Non-pigmented ciliary epithelial cell (primary cell): ENCODE measurements at places on chromosomes 2 and 18.
A peak's percentile ranks its signal among the peaks of the same experiment; 100 is the strongest.

GRCh38 chr2:191439481-191439880 is 194.3 kb downstream of the MYO1B start:
- no peak for DNase-seq

GRCh38 chr2:55164534-55165480 is 67.3 kb downstream of the CLHC1 start:
- DNase-seq: no peak

- DNase-seq: peak; percentile 15
These were observed 54.3 kb upstream of the RMDN2 start for GRCh38 chr2:37870829-37871228.

- DNase-seq: no peak
These were observed 2.0 kb upstream of the MBP start for GRCh38 chr18:77134611-77135010.

DNA sequence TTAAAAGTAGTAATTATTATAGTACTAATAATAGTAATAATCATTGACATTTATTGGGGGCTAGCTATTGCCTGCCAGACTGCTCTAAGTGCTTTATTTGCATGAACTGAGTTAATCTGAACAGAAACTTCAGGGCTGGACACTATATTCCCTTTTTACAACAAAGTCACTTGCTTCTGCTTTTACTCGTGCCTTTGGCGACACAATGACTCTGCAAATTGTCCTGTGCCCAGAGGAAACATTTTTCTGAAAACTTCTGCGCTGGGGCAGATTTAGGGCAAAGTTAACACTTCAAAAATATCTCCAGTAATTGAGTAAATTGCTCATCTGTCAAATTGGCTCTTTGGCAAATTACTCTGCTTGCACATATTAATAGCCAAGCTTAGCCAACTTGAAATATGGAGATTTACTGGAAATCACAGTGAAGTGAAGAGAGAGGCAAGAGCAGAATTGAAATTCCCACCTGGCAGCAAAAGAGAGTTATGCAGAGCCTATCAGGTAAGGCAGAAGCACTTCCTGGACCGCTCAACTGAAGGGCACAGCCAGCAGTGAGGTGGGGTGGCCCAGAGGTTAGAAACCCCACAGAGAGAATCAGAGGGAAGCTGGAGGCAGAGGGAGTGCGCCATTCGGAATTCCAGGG is 36.3 kb downstream of the BMP10 start:
- no peak for DNase-seq

DNA sequence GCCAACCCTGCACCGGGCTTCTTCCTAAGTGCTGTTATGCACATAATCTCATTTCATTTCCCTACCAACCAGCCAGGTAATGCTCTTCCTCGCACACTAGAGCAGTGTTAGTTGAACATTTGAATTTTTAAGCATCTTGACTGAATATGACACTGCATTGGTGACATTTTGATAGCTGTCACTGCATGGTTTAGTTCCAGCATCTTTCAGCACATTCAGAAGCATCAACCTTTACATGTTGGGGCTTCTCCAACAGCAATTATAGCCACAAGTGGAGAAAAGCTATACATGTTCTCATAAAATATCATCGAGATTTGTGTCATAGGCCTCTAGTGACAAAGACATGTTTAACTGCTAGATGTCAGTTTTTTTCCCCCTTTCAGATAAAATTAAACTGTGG is 230.1 kb upstream of the FOSL2 start:
- DNase-seq: no peak

DNA sequence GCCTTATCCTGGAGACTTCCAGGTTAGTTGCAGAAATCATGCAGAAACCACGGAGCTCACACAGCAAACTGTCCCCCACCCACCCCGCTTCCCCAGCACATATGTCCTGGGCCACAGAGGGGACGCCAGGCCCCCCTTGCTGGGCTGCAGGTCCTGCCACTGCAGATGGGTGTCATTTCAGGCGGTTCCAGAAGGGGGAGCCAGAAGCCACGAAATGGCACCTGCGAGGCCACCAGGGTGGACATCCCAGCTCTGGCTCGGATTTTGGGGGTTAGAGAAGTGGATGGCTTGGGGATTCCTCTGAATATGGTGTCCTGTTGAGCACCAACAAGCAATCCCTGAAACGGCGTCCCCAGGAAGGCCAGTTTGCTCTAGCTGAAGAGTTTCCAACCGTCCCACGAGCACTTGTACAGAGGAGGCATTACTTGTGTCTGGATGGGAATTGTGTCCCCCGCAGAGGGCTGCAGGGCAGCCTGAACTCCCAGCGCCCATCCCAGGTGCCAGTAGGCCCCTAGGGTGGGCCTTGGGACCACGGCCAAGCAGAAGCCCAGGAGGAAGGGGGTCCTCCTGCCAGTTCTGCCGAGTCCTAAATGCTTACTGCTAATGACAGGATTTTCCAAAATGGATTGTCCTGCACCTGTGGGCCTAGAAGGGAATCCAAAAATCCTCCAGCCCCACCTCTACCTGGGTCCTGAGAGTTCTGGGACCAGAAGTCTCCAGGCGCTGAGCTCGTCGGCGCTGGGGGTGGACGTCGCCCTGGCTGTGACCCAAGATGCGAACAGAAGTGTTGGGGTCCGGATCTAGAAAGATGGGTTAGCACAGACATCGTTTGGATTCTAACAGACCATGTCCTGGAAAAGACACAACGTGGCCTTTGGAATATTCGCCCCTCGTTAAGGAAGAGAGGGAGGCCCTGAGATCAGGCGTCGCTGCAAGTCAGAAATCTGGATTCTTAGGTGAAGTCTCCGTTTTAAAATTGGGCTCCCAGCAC is 14.6 kb upstream of the NFATC1 start:
- no peak for DNase-seq

DNA sequence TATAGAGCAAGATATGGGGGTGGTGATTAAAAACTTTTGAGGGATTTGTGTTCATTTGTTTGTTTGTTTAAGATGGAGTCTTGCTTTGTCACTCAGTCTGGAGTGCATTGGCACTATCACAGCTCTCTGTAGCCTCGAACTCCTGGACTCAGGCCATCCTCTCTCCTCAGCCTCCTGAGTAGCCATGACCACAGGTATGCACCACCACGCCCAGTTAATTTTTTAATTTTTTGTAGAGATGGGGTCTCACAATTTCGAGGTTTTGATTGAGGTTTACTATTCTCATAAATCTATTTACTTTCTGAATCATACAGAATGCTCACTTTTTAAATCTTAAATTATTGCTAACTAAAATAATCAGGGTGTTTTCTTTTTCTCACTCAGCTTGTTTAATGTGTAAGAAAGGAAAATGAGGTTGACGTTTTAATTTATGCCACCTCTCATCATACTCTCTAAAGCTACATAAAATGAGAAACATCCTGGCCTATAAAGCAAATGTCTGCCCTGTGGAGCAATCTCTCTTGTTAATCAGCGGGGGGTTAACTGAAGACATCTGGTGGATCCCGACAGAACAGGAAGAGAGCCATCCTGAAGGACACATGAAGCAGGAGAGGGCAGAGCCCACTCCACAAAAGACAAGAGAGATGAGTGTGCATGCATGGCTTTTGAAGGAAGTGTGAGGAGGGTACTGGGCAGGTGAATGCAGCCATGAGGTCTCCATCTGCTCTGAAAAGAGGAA is 589.1 kb upstream of the SLC8A1 start:
- DNase-seq: no peak

- no peak for DNase-seq
These were observed 76.2 kb upstream of the STK39 start for GRCh38 chr2:168323529-168324021.

GRCh38 chr2:231123362-231123898 is 1.4 kb downstream of the HTR2B start:
- DNase-seq: no peak

- no peak for DNase-seq
These were observed 644.2 kb upstream of the SETBP1 start for GRCh38 chr18:44036501-44036900.

- DNase-seq: no peak
These were observed 296.5 kb upstream of the GYPC start for GRCh38 chr2:126359494-126359893.

- DNase-seq: no peak
These were observed 47.8 kb downstream of the PHLPP1 start for GRCh38 chr18:62763101-62763521.

DNA sequence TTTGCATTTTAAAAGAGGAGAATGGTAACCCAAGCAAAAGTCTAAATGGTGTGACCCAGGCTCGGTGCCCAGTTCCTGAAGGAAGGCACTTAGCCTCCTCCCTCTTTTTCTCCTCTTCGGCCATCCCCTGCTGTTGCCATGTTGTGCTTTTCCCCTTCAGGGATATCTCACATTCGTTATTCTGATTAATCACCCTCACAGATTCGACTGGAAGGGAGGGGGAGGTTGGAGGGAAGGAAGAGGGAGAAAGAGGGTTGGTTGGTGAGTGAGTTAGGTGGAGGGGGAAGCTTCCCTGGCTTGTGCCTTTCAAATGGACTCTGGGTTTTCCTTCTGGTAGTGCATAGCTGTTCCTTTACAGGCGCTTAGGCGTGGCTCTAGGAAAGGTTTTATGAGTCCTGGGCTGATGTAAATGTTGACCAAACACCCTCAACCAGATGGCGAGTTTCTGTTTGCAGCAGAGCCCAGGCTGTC is 39.0 kb upstream of the LYPD6B start:
- no peak for DNase-seq

- no peak for DNase-seq
These were observed 45.2 kb upstream of the FAM117B start for GRCh38 chr2:202589582-202589949.

DNA sequence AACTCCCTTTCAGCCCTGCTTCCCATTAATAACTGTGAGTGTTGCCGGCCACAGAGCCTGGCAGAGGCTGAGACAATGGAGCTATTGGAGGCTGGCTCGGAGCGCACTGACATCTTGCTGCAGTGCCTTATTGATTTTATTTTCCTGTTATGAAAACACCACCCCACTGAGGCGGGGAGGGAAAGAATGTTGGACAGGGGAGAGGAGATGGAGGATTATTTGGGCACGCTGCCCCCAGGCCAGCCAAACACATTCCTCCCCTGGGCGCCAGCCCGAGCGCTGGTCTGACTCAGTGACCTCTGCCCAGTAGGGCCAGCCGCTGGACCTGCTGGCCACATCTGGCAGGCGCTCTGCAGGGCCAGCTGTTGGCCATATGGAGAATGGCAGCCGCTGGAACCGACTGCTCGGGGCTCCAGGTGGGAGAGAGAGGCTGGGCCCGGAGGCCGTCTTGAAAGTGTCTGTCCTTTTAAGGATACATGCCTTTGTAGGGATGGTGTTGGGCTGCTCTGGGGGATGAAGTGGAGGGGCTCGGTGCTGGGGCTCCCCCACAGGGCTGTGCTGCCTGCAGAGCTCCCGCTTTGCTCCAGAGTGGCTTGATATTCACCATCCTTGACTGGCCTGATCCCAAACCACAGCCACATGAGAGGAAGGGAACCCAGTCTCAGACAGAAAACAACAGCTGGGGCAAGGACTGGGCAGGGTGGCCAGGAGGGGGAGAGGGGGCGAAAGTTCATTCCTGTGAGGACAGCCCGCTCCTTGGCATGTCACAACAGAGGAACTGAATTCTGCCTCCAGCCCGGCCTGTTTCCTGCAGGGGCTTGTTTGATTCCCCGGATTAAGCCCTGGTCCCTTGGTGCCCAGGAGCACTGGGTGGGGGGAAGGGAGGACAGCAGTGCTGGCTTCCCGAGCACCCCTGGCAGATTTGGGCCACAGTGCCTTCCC is 179.0 kb downstream of the KLHL29 start:
- no peak for DNase-seq

- DNase-seq: no peak
These were observed 972 bp downstream of the RSAD2 start for GRCh38 chr2:6878549-6878948.

DNA sequence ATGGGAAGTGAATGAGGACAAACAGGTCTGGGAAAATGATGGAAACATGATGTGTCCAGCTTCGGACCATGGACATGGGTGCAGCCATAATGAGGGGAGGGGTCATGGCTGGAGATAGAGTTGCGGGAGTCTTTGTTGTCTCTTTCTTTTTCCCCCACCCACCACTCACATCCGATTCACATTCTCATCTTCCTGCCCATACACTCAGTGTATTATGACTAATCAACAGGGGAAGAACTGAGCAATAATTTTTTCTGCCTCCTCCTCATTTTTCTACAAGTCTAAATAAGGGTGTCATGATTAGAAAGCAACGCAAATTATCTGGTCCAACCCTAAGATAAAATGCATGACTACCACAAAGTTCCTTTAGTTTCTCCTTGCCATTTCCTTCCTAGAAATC is 5.7 kb upstream of the SERPINB2 start:
- DNase-seq: no peak

- no peak for DNase-seq
These were observed 116.8 kb upstream of the ODC1 start for GRCh38 chr2:10564876-10565445.

- DNase-seq: no peak
These were observed 119.1 kb downstream of the UXS1 start for GRCh38 chr2:106075048-106075447.

- DNase-seq: no peak
These were observed 134.8 kb downstream of the ZNF385B start for GRCh38 chr2:179726461-179727180.

DNA sequence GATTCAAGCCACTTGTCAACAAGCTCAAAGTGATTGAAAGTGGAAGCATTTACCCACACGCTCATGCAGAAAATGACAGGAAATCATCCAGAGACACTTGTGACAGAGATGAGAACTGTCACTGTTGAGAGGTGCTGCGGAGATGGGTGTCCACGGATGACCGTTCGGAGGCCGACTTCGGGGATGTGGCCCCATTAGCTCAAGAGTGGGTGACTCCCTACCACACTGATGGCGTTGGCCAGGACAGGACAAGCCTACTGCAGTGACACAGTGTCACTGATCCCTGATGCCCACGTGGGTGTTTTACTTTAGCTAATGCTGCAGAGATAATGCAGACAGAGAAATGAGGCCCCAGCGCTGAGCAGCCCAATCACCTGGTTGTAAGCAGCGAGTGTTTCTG is 81.5 kb upstream of the YWHAQ start:
- DNase-seq: no peak

GRCh38 chr2:185316383-185316782 is 422.2 kb upstream of the FSIP2 start:
- DNase-seq: no peak

DNA sequence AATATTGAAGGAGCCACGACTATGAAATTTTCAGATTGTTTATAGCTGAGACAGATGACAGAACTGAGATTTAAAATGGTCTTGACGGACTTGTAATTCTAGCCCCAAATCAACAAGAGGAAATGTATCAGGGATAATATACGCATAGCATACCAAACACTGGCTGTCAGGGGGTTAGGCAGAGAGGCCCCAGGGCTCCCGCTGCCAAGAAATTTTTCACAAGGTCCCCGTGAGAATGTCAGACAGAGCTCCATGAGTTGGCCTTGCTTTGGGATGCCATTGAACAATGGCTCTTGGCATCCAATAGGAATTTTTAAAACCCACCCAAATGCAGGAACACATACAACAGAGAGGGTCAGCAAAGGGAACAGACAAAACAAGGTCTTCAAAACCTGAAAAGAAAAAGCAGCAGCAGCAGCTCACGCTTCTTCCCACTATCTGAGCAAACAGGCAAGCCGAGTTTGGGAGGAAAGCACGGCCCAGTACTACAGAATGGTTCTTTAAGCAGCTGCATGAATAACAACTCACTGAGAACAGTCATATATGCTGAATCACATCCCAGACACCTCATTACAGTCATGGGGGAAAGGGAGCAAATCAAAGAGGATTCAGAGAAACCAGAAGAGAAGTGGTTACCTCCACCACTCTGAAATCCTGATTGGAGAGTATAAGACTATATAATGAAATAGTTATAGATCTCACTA is 445.6 kb downstream of the RND3 start:
- DNase-seq: no peak
